ENCODE measurements at places on chromosomes 5 and 9.

DNA sequence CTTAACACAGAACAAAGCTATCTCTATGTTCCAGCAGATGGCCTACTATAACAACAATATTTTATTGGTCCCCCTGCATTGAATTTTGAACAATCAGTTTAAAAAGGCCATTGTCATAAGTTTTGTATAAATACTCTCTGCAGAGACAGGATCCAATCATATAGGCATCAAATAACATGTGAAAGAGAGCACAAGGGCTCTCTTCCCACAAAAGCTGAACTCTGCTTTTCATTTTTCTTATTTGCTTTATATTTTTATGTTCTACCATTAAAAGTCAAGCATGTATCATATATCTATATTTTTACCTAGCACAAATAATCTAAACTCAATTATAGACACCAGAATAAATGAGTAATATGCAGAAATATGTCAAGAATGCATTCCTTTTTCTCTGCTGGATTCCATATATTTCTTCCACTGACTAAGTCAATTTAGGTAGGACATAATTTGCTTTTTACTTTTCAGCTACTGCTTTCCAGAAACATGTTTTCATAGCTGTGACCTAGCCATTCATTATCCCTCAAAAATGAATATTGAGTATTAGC lies 143.6 kb downstream of the CDH9 start:
- DNase-seq: no peak

- no peak for DNase-seq
These were observed 23.1 kb downstream of the MAP1B start for GRCh38 chr5:72130351-72130761.

GRCh38 chr9:136117291-136117915 lies 1.3 kb downstream of the TMEM250 start:
- DNase-seq: no peak

DNA sequence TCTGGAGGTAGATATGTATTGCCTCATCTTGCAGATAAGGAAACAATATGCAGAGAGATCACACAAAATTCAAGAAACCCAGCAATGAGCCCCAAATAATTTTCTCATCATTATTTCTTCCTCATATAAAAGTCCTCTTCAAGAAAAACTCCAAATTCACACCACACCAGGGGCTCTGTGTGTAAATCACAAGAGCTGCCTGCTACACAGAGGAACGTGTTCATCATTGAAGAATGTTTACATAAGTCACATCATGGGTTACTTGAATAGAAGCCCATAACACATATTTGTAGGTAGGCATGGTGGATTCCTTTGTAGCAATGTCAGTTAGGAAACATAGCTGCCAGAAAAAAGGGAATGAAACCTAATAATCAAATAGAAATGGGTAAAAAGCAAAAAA lies 308.1 kb upstream of the TLE4 start:
- DNase-seq: no peak

- no peak for DNase-seq
These were observed 56.9 kb upstream of the ALDH1A1 start for GRCh38 chr9:73009649-73010288.

- no peak for DNase-seq
These were observed 138.8 kb upstream of the CD180 start for GRCh38 chr5:67335426-67335825.
